Activated naive CD8-positive, alpha-beta T cell treated with anti-CD3 and anti-CD28 coated beads, Interleukin-2, amount 50 U/mL, for 16 hours (primary cell): ENCODE measurements at places on chromosomes 3 and 15.

GRCh38 chr3:133894353-133895207, 1.1 kb downstream of the RAB6B start:
- no peak for DNase-seq

DNA sequence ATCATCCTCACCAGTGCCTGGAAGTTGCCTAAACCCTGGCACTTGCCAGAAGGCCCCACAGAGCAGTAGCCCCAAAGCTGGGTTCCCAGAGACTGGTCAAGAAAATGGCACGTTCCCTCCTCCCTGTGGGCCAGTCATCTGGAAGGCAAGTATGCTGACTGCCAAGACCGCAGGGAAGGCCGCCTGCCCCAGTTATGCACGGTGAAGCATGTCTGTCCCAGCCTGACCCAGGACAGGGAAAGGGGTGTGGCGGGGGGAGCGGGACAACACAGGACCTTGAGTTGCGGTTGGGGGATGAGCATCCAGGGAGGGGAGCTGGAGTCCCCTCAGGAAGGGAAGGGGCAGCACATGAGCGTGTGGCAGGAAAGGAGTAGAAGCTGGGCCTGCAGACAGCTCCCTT, 33.0 kb downstream of the RBPMS2 start:
- DNase-seq = no peak

DNA sequence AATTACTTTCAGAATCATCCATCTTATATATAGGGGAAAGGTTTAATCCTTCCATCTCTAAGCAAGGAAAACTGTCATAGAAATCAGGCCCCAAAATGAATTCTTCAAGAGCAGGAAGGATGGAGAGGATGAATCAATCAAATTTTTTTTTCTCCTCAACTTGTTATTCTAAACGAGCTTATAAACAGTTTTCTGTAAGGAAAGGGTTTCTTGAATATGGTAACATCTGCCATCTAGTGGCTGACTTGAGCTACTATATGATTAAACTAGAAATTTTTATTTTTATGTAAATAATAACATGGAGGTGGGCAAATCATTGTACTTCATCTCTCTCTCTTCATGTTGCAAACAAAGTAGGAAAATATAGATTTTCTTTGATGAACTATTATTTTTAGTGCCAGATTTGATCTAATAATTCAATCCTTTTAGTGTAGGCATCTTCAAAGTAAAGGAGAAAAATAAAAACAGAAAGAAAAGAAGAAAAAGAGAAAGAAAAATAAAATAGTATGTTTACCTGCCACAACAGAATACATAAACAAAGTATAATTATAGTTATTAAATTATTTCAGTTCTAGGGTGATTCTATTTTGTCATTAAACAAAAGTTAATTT, 146.6 kb downstream of the SERPINI1 start:
- no peak for DNase-seq

DNA sequence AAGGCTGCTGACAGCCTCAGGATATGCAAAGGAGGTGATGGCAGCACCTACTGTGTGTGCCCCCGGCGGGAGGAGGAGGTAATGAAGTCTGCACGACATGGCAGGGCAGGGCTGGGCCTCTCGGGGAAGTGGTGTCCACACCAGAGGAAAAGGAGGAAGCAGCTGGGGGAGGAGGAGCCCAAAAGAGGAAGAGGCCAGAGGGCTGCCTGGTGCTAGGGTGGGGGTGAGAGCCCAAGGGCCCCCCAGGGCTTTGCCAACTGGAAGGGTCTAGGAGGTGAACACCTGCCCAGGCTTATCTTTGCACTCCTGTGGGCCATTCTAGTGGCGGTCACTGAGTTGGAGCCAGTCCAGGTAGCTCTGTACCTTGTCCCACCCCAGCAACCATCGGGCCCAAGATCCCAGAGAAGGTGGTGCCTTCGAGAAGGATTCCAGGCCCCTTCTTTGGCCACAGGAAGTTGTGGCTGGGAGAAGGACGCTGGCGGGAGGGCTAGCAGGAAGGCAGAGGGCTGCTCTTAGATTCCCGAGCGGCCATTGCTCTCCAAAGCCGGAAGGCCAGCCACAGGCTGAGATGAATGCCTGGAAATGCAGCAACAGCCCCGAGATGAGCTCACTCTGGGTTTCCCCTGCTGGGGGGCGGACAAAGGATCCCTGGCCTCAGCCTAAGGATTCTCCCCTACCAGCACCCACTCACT, 7.0 kb downstream of the GNAI2 start:
- no peak for DNase-seq

GRCh38 chr3:124158168-124158881, 166.4 kb upstream of the ROPN1 start:
- no peak for DNase-seq

GRCh38 chr3:184259396-184259877, 1.9 kb downstream of the CAMK2N2 start:
- no peak for DNase-seq

DNA sequence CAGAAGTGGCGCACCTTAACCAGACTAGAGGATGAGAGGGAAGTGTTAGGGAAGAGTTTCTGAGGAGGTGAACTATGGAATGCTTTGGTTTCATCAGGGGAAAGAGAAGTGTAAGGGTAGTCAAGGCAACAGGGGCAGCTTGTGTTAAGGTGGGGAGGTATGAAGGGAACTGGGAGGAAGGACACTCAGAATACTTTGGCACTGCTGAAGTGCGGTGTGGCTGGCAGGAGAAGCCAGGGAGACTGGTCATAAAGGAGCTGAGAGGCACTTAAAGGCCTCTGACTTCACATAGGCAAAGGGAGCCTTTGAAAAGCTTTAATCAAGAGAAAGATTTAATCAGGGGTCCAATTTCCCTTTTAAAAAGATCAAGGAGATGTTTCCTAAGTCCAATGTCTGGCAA, 129.0 kb downstream of the ERC2 start:
- DNase-seq = no peak

- no peak for DNase-seq
Measured at GRCh38 chr15:89576417-89576773, 1.1 kb downstream of the TICRR start.

DNA sequence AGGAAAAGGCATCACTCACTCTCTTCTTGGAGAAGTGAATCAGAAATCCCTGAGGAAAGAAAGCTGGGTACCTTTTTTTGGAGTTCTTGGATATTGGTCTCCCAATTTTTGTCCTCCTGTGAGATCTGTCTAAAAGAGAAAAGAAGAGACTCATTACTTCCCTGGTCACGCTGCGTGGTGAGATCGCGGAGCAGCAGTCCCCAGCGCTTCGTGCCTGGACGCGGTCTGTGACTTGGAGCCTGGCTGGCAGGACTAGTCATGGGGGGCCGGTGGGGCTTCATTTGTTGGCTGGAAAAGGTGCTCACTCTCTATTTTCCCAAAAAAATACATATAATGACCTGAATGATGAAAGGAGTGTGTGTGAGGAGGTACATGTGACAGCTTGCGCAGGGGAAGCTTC, 144.0 kb downstream of the OCA2 start:
- no peak for DNase-seq

GRCh38 chr15:90142216-90143165, 40.2 kb upstream of the IDH2 start:
- DNase-seq = no peak

- DNase-seq = no peak
Measured at GRCh38 chr15:72835294-72835890, 51.8 kb upstream of the ADPGK start.

- no peak for DNase-seq
Measured at GRCh38 chr15:24039683-24040082, 352.6 kb upstream of the NDN start.

DNA sequence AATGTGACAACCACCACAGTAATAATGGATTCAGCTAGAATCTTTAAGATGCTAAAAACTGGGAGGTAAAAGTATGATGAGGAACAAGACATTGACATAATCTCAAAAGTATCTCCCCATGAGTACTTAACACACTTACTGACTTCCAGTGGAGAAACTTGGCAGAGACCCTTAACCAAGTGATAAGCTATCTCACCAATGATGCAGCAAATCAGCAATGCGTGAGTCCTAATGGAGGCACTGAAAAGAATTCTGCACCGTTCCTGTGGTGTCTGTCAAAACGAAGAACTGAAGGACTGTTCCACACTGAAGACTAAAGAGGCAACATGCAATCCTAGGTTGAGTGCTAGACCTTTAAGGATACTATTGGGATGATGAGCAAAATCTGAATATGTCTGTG, 67.9 kb upstream of the OCA2 start:
- DNase-seq = no peak

- no peak for DNase-seq
Measured at GRCh38 chr3:125123451-125124305, 67.9 kb upstream of the HEG1 start.

DNA sequence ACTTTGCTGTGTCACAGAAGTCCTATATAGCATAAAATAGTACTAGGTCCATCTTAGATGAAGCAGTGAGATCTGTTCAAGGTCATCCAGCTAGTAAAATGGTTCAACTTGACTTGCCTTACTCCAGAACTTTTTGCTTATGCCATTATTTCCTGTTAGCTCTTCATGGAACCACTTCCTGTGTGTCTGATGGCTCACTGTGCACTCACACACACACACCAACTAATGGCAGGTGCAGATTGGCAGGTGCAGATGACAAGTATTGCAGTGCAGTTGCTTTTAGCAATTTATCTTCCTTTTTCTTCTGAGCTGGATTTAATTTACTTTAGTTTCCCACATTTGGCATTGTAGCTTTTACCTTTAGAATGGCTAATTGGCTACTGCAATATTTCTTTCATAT, 29.8 kb downstream of the GOLGA8S start:
- DNase-seq = no peak

DNA sequence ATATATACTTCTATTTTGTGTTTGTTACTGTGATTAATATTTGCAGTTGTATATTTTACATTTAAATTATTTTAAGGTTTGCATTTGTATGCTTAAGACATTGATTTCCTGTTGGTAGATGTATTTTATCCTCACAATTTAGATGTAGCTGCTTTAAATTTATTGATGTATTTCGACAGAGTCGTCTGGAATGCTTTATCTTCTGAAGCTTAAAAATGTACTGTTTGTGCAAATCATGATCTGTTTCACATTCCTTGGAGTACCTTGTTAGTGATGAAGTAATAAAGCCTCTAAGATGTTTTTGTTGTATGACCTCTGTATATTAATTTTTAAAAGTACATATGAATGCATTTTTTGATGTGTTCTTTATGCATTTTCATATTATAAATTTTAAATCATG, 1.9 kb downstream of the CHD2 start:
- DNase-seq = no peak

DNA sequence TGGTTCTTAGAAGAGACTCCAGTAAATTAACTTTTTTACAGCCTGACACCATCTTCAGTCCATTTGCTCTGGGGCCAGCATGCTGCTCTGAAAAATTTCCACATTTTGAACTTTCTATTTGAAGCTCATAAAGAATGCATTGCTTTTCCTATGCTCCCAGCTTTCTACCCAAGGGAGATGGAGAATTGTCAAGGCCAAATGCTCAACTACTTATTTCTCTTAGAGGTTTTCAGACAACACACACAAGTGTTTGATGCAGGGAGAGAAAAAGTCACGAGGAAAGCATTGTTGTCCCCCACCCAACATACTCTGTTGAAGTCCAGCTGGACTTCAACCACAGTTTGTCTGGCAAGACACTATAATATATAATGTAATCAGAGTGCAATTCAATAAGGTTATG, 100.3 kb upstream of the CADPS start:
- DNase-seq = no peak

DNA sequence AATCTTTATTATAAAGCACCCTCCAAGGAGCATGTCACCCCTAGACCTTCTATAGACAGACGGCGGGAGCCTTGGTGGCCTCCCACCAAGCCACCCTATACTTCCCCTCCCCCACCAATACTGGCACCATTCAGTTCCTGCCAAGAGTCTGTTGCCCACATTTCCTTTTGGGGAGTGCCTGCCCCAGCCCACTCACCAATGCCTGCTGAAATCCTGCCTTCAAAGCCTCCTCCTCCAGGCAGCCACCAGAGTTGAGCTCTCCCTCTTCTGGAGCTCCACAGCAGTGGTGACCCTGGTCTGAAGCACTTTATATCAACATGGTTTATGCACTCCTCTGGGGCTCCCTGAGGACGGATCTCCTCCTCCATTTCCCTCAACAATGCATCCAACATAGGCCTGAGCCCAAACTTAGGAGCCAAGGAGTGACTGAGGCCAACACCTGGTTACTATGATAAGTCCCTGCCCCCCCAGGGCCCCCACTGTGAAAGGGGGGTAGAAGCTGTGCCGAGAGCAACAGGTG, 8.8 kb downstream of the CCDC33 start:
- DNase-seq = no peak

- no peak for DNase-seq
Measured at GRCh38 chr3:188559072-188559429, 405.1 kb downstream of the LPP start.

GRCh38 chr3:25023876-25024275, 404.2 kb upstream of the RARB start:
- DNase-seq = no peak

GRCh38 chr3:126961791-126962461, 21.0 kb upstream of the PLXNA1 start:
- no peak for DNase-seq

- no peak for DNase-seq
Measured at GRCh38 chr3:76264496-76264895, 479.1 kb upstream of the ZNF717 start.

- DNase-seq = no peak
Measured at GRCh38 chr15:84946772-84947489, 34.7 kb upstream of the PDE8A start.

GRCh38 chr3:37995652-37996641, 5.4 kb downstream of the VILL start:
- DNase-seq = no peak

- DNase-seq = no peak
Measured at GRCh38 chr15:60477164-60477563, 1.8 kb downstream of the ICE2 start.
